ENCODE measurements at places on chromosomes 4 and X.

- no peak for DNase-seq
These were observed 1.0 kb downstream of the LIMCH1 start for GRCh38 chr4:41538887-41539498.

- no peak for DNase-seq
These were observed 4.6 kb downstream of the MPP1 start for GRCh38 chrX:154800478-154801210.

- no peak for DNase-seq
These were observed 33.1 kb downstream of the OSTC start for GRCh38 chr4:108683479-108683878.

- DNase-seq = no peak
These were observed 31.1 kb downstream of the F11 start for GRCh38 chr4:186297013-186297645.

Measured in activated CD8-positive, alpha-beta memory T cell treated with anti-CD3 and anti-CD28 coated beads for 1 hour (primary cell).